HCT116 (cell line): ENCODE measurements at places on chromosomes 6 and 20. TPM values are rescaled to one million over a fixed set of nuclear protein-coding genes. Genes with fewer than 3 reads are reported as not detected.
A peak's percentile ranks its signal among the peaks of the same experiment; 100 is the strongest.

Gene BHLHE23
- not detected for total RNA-seq

Gene USP49
- total RNA-seq: 6.9 TPM

DNA sequence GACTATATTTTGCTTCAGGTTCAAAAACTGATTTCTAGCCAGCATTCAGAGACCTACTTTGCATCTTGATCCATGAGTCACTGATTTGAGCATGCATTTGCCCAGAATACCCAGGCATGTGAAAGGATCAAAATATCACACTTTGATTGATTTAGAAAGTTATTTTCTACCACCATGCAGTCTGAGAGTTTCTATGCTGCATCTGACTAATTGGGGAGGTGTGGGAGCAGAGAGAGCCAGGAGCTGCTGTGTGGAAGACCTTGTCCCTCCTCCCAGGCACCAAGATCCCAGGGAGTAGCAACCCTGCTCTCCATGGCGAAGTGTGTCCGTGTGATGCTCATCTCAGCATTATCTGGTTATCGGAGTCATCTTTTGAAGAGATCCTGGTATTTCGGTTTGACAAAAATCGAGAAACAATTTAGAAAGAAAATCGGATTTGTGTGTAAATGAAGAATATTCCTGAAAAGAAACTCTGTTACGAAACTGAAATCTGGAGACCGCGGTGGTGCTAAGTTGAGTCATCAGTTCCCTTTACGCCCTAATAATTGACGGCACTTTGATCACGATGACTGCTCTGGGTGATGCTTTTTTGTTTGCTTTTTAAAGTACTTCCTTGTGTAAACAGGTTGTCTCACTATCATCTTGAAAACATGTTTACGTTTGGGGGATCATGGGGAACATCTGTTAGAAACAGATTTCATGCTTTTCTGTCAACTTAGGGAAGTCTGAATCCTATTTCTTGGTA lies 193.4 kb downstream of the BACH2 start:
- DNase-seq: no peak

DNA sequence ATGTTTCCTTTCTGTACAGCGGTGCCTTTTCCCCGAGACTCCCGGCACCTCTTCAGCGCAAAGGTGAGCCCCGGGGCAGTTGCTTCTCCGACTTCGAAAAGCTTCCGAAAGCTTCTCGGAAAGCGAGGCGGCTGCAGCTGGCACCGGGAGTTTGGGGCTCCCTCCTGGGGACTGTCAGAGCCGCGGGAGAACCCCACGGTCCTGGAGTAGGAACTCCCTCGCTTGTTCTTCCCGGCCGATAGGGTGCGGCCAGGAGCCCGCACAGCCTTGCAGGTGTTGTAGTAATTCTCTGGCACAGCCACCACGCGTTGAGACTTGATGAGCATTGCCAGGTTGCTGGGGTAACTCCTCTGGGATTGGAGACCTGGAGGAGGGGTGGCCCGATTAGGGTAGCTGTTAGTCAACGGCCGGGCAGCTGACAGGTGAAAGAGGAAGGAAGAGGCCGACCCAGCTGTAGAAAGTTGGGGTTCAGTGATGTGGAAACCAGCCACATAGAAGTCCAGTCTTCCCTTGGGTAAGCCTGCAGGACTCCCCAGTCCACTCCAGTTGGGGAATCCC lies 721 bp downstream of the KDM1B start:
- DNase-seq: peak; percentile 80

Gene SYNDIG1
- total RNA-seq: not detected
